ENCODE measurements at places on chromosomes 3 and 15.

GRCh38 chr3:146217324-146217723, 33.6 kb downstream of the PLSCR4 start:
- DNase-seq, result peak; percentile 55

- peak; percentile 47 for DNase-seq
Observed at GRCh38 chr15:58870451-58870850, 63.0 kb downstream of the SLTM start.

DNA sequence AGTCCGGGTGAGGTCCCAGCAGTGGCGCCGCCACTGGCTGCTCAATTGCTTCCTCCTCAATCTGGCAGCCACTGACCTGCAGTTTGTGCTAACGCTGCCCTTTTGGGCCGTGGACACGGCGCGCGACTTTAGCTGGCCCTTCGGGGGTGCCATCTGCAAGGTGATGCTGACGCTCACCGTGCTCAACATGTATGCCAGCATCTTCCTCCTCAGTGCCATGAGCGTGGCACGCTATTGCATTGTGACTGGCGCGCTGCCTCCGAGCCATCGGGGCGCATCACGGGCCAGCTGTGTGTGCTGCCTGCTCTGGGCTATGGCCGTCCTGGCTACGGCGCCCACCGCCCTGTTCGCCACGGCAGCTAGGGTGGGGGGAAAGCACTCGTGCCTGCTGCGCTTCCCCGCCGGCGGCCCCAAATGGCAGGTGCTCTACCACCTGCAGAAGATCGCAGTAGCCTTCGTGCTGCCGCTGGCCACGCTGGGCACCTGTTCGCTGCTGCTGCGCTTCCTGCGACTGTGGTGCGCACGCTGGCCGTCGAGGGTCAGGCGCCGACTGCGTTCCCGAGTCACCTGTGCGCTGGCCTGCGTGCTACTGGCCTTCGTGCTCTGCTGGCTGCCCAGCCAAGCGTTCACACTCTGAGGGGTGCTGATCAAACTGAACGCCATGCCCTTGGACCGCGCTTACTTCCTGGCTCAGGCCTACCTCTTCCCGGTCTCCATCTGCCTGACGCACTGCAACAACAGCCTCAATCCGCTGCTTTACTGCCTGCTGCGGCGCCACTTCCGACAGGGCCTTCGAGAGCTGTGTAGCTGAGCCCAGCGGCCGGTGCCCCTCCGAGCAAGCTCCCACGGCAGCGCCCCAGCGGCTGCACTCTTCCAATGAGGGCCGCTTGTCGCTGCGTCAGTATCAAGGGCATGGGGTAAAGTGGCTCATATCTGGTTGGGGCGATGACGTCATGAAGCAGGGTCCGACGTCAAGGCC, 20.3 kb upstream of the ADAMTS7 start:
- DNase-seq, result no peak

- no peak for DNase-seq
Observed at GRCh38 chr3:99500485-99500884, 137.9 kb upstream of the COL8A1 start.

- peak; percentile 53 for DNase-seq
Observed at GRCh38 chr15:43509660-43510199, 7.7 kb upstream of the MAP1A start.

GRCh38 chr3:150467381-150467780, 59.3 kb downstream of the TSC22D2 start:
- no peak for DNase-seq

GRCh38 chr15:86493884-86494283, 414.2 kb downstream of the AGBL1 start:
- DNase-seq, result no peak

GRCh38 chr15:57883701-57884100, 177.2 kb downstream of the POLR2M start:
- DNase-seq, result no peak

- no peak for DNase-seq
Observed at GRCh38 chr3:183572935-183573334, 17.4 kb upstream of the KLHL6 start.

DNA sequence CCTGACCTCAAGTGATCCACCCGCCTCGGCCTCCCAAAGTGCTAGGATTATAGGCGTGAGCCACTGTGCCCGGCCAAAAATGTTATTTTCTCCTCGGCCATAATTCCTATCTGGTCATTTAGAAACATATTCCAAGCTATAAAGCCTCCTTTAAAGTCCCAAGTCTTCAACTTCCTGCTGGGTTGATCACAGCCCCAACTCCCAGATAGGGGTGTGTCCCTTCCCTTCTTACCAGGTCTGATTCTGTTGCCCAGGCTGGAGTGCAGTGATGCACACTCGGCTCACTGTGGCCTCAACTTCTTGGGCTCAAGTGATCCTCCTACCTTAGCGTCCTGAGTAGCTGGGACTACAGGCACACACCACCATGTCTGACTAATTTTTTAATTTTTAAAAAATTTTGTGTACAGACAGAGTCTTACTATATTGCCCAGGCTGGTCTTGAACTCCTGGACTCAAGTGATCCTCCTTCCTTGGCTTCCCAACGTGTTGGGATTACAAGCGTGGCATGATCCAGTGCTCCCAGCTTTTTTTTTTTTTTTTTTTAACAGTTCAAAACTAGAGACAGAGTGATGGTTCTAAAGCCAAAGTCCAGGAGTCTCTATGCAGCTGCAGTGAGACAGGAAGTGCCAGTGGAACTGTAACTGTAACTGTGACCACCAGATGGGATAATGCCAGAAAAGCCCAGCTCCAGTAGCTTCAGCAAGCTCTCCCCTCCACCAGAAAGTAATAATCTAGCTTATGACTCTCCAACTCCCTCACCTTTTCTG, 8.2 kb upstream of the PRKAR2A start:
- peak; percentile 38 for DNase-seq

- peak; percentile 32 for DNase-seq
Observed at GRCh38 chr3:171258316-171258715, 201.9 kb downstream of the TNIK start.

DNA sequence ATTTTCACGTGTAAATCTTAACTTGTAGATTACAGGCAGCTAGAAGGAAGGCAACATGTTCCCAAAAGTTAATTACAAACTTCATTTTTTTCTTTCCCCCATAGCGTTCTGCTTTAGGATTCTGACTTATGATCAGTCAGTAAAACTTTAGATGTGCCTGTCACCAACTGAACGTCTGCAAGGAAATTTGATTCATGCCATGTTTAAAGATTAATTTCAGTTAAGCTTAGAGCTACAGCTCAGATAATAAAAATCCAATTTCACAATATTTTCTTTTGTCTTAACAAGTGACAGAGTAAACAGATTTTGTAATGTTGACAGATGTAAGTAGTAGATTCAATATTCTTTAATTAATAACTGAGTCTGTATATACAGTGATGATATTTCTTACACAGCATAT, 253.1 kb downstream of the NFKBIZ start:
- no peak for DNase-seq

DNA sequence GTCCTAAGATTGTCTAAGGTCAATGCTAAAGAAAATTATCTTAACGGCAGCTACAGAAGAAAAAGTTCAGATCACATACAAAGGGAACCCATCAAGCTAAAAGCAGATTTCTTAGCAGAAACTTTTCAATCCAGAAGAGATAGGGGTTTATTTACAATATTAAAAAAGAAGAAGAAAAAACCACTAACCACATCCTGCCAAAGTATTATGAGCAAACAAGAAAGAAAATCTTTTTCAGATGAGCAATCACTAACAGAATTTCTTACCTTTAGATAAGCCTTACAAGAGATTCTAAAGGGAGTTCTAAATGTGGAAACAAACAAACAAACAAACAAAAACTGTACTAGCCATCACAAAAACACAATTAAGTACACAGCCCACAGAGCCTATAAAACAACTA, 1015.8 kb upstream of the EPHA6 start:
- DNase-seq, result no peak

DNA sequence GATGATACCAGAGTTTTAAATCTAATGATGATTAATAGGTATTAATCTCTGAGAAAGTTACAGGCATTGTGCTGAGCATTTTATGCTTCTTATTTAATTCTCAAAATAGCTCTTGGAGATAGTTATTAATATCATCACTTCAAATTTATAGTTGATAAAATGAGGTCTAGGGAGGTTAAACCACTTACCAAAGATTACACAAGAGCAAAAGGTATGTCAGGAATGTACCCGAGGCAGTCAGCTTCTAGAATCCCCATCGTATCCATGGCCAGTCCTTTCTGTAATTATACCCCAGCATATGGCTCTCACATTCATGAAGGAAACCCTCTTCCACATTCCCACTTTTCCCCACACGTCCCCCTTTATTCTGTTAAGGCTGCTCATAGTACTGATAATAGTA, 421.3 kb downstream of the PYDC2 start:
- DNase-seq, result no peak

DNA sequence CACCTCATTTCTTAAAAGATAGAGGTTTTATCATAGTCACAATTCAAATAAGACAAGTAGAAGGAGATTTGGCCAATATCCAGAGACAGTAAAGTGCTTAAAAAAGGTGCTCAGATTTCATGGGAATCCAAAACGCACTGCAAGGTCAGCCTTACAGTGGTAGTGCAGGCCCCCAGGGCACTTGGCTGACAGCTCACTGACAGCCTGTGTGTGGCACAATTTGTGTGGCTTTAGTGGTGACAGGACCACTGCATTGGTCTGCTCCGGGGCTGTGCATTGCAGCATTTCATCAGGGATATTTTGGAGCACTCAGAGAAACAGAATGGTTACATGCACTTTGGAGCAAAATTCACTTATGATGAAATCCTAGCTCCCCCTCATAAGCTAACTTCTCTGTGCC, 544.3 kb downstream of the NTRK3 start:
- DNase-seq, result no peak

- DNase-seq, result peak; percentile 42
Observed at GRCh38 chr15:43845421-43845820, 18.6 kb downstream of the WDR76 start.

GRCh38 chr15:67253101-67253500, 1.4 kb downstream of the AAGAB start:
- no peak for DNase-seq

DNA sequence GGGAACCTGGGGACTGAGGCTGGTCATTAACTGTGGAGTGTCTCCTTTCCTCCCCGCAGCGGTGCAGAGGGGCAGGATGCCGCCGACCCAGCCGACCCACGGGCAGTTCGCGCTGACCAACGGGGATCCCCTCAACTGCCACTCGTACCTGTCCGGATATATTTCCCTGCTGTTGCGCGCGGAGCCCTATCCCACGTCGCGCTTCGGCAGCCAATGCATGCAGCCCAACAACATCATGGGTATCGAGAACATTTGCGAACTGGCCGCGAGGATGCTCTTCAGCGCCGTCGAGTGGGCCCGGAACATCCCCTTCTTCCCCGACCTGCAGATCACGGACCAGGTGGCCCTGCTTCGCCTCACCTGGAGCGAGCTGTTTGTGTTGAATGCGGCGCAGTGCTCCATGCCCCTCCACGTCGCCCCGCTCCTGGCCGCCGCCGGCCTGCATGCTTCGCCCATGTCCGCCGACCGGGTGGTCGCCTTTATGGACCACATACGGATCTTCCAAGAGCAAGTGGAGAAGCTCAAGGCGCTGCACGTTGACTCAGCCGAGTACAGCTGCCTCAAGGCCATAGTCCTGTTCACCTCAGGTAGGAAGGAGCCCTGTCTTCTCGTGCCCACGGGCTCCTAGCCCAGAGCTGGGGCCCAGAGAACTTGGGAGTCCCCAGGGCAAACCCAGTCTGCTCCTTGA, 3.7 kb downstream of the NR2F2 start:
- DNase-seq, result no peak

DNA sequence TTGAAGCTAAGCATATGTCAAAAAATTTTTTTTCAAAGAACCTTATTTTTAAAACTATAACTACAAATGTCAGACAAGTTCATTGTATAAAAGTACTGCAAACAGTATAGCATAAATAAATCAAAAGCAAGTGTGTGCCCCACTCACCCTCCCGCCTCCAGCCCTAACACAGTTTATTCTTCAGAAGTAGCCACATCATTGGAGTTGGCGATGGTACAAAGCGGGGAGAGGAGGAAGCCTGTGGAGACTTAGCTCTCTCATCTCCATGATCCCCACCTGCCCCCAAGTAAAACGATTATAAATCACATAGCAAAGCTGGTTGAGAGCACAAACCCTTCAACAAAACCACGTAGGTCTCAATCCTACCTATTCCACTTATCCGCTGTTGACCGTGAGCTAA, 33.6 kb downstream of the FOXP1 start:
- DNase-seq, result no peak

DNA sequence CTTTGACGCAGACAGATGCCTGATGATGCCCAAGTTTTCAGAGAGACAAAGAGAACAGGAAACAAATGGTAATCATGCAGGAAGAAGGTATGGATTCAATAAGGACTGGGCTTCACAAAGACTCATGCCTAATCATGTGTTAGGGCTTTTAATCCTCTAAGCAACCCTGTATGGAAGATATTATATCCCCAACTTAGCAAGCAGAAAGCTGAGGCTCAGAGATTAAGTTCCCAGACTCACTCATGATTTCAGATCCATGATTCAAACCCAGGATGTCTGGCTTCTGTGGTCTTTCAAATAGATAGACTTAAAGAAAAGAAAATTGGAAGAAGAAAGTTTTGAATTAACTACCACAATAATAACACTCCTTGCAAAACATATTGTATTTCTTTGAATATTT, 4.1 kb upstream of the CLASP2 start:
- no peak for DNase-seq

- DNase-seq, result no peak
Observed at GRCh38 chr3:160773722-160774121, 17.7 kb downstream of the PPM1L start.

- DNase-seq, result peak; percentile 94
Observed at GRCh38 chr3:98972155-98972554, 70.7 kb upstream of the DCBLD2 start.

- DNase-seq, result peak; percentile 66
Observed at GRCh38 chr3:143644370-143645089, 203.7 kb downstream of the SLC9A9 start.

DNA sequence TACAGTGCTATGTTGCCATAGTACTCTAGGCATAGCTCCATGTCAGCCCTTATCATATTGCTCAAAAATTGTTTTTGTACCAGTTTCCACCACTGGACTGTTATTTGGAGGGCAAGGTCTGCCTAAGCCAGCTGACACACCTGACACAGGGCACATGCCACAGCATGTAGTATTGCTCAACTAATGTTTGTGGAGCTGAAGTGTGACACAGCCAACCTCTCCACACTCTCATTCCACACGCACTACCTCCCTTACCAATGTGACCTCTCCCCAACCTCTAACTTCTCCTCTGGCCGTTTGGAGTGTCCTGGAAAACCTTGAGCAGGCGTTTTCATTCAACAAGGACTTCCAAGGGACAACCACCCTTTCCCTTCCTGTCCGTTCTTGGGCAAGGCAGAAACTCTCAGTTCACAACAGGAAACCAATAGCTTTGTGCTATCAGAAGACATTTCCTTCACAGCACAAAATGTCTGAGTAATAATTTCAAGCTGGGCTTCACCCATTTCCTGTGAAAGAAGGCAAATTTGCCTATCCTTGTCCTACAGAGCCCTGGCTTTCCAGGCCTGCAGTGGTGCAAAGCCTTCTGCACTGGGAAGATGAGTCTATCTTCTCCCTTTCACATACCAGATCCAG, 38.4 kb downstream of the TLNRD1 start:
- DNase-seq, result peak; percentile 13

- DNase-seq, result no peak
Observed at GRCh38 chr15:64493641-64494040, 33.3 kb downstream of the ZNF609 start.

Measured in EH (cell line).